EL (cell line): ENCODE measurements at places on chromosomes 12 and 14.
A peak's percentile ranks its signal among the peaks of the same experiment; 100 is the strongest.

GRCh38 chr14:22865424-22866405 is 5.8 kb upstream of the LRP10 start:
- DNase-seq, result no peak

DNA sequence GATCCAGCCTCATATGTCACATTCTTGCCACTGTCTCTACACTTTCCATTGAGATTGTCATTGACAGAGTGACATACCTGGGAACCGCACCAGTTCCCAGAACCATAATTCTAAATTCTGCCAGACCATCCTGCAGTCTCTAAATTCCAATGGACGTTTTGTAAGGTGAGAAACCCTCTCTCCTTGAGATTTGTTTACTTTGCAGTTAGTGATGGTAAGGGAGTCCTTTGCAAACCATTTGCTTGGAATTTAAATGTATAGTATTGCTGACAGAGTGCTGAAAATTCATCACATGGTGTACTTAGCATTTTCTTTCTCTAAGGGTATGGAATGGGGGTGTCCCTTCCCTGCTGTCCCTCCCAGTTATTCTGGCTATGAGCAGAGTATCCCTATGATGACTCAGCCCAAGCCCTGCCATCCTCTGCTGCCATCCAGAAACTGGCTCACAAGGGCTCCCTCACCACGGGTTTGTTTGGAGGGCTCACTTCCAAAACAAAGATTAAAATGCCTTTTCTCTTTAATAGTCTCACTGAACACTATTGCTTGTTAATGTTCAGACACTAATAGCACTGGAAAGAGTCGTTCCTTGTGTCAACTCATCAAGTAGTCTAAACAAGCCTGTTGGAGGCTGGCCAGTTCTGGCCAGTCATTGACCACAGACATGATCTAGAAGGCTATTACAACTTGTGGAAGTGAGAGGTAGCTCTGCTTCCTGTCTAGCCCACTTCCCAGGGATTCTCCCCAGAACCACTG is 129.0 kb upstream of the HMGA2 start:
- peak; percentile 97 for DNase-seq

DNA sequence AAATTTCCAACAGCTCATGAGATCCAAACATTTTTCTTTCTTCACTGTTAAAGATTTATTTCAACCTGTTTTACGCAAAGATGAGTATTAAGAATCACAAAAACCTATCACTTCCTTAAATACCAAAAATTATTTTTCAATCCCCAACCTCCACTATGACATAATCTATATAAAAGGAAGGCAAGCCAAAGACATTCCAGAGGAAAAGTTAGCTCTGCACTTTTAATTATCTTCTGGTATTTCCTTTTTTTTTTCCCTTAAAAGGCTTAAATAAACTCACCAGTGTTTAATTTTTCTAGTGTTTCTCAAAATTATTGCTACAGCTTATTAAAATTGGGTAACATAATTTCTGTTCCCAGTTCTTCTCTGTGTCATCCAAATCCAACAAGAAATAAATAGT is 75.9 kb downstream of the BMP4 start:
- DNase-seq, result peak; percentile 26

GRCh38 chr14:35607380-35607779 is 73.4 kb downstream of the INSM2 start:
- no peak for DNase-seq

GRCh38 chr14:71078500-71078899 is 171.2 kb downstream of the PCNX1 start:
- DNase-seq, result no peak

DNA sequence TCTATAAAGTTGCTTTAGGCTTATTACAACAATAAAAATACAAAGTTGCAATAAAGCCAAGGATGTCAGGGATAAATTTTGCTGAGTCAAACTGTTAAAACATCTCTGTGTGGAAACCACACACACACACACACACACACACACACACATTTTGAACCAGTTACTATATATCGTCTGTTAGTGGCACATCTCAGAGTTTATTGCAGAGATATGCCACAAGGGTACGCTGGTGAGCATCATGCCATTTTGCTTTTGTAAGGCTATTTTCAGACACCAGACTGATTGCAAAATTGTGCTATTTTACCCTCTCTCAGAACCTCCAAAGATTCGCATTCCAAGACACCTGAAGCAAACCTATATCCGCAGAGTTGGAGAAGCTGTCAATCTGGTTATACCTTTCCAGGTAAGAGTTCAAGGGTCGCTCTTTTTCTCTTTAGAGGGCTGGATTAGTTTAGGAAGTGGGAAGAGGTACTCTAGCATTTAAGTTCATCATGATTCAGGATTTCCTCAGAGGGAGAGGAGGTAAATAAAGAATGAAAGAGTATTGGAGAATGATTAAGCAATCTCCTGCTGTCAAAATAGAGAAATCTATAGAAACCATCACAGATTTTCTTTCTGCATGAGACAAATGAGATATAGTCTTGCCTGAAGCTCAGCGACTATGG is 27.3 kb upstream of the CHPT1 start:
- peak; percentile 50 for DNase-seq

GRCh38 chr14:40240245-40240859 is 808.1 kb upstream of the FBXO33 start:
- no peak for DNase-seq

- DNase-seq, result peak; percentile 27
These were observed 527.0 kb upstream of the ATP2B1 start for GRCh38 chr12:90235642-90236041.

DNA sequence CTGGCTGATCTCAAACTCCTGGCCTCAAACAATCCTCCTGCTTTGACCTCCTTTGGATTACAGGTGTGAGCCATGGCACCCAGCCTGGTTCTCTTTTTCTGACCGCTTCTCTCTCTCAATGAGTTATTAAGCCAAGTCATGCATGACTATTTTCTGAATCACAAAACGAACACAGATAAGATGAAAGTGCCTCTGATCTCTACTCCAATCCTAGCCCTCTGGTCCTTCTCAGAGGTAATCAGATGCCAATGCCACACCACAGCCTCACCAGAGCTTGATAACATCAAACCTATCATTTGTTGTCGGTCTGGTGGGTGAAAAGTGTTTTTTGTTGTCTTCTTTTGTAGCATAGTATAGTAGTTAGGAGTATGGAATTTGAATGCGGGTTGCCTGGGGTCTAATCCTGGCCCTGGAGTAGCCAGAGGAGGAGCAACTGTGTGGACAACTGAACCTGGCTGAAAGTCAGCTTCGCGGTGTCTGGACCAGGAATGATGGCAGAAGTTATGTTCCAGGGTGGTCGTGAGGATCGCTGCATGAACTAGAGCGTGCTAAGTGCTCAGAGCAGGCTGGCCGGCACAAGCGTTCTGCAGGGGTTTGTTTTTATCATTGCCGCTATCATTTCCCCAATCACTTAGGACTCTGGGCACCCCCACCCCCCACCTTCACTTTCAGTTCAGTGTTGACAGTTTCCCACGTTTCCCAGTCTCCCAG is 77.9 kb downstream of the SPRING1 start:
- peak; percentile 33 for DNase-seq

DNA sequence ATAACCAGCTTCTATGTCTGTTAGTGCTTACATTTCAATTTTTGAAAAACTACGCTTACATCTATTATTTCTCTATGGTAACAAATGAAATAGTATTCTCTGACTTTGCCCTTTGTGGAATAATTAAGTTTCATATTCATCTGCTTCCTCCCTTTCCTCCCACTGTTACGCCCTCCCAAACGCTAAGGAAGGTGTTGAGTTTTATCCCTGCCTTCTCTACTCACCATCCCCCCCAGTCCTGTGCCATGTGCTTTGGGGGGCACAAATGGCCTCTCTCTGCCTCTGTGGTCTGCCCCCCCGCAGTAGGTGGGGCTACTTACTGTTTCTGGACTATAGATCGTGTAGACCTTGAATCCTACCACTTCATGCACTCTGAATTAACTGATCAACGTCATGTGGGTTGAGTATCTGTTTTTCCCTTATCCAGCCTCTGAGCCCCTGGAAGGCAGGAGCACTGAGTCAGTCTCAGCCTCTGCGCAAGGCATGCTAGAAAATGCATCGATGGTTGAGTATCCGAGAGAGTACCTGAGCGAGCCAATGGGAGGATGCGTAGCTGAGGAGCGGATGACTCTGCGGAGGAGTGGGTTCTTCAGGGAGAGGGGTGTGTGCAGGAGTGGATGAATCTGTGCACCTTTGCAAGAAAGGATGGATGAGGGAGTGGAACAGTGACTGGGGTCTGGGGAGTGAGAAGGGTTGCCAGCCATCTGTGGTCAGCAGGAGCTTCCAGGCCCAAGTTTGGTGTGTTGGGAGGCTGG is 114.5 kb upstream of the RTL1 start:
- no peak for DNase-seq

DNA sequence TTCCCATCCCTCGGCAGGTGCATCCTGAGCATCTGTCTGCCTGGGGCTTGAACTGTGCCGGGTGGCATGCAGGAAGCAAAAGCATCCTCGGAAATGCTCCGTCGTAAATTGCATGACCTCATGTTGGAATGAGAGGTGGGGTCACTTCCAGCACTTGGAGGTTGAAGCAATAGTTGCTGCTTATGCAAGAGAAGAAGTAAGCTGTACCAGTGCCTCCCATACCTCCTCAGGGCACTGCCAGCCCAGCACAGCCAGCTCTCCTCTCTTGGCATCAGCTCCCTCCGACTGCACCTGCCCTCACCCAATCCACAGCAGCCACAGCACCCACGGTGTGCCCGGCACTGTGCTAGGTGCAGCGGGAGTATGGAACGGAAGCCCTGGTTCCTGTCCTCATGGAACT is 11.5 kb downstream of the TEAD4 start:
- DNase-seq, result peak; percentile 53

DNA sequence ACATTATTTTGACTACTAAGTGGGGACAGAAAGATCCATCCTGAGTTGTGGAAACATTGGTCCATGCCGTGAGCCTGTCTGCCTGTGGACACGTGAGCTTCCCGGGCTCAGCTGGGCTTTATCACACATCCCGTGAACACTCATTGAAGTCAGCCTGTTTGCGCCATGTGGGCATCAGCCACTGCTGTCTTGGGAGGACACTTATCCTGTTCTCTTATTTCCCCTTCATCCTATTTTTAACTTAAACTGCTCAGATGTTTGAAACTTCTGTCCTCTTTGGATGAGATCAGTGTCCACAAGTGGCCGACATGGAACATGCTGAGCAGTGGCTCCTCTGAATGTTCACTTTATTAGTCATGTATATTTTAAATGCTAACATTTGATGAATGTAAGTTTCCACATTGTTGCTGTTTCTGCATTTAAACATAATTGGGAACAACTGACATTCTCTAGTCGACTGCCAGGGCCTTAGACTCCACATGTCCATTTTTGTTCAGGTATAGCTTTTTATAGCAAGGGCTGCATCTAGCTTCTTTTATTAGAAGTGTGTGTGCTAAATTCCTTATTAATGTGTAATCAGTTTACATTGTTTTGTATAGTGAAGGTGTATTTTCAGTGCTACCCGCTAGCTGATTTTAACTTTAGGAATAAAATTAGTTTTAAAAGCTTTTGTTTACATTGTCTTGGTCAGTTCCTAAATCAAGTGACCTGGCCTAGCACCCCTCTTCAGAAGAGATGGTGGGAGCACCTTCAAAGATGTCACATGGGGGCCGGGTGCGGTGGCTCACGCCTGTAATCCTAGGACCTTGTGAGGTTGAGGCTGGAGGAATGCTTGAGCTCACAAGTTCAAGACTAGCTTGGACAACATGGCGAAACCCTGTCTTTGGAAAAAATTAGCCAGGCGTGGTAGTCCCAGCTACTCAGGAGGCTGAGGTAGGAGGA is 24.0 kb downstream of the RNF34 start:
- no peak for DNase-seq

- no peak for DNase-seq
These were observed 45.0 kb downstream of the FAM186A start for GRCh38 chr12:50351120-50352043.

- no peak for DNase-seq
These were observed 1.7 kb downstream of the OTUB2 start for GRCh38 chr14:94027566-94028449.

GRCh38 chr12:12520273-12520672 is 42.4 kb downstream of the DUSP16 start:
- DNase-seq, result no peak

DNA sequence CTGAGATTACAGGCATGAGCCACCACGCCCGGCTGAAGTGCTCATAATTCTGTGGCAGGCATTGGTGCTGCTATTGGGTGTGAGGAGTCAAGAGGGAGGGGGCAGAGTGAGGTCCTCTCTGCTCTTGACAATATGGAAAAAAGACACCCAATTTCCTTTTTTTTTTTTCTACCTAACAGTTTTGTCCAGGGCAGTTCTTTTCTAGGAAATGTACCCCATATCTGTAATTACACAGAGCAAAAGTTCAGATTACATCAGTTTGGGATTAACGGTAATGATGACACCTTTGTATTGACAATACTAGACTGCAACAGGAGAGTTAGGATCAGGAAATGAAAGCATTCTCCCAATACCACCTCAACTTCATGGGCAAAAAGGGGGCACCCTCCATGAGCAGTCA is 36.3 kb downstream of the IGF1 start:
- no peak for DNase-seq

GRCh38 chr14:31124197-31124596 is 83.4 kb downstream of the HECTD1 start:
- no peak for DNase-seq

GRCh38 chr12:99981639-99982190 is 3.0 kb downstream of the ANKS1B start:
- no peak for DNase-seq
